ENCODE measurements at places on chromosomes 11 and 22. TPM values are rescaled to one million over a fixed set of nuclear protein-coding genes. Genes with fewer than 3 reads are reported as not detected.

- DNase-seq, result no peak
These were observed 47.8 kb downstream of the FANCF start for GRCh38 chr11:22577854-22578253.

- DNase-seq, result no peak
These were observed 89.5 kb downstream of the CWC15 start for GRCh38 chr11:94883878-94884277.

- DNase-seq, result no peak
These were observed 336.7 kb downstream of the DDX10 start for GRCh38 chr11:109001585-109001984.

DNA sequence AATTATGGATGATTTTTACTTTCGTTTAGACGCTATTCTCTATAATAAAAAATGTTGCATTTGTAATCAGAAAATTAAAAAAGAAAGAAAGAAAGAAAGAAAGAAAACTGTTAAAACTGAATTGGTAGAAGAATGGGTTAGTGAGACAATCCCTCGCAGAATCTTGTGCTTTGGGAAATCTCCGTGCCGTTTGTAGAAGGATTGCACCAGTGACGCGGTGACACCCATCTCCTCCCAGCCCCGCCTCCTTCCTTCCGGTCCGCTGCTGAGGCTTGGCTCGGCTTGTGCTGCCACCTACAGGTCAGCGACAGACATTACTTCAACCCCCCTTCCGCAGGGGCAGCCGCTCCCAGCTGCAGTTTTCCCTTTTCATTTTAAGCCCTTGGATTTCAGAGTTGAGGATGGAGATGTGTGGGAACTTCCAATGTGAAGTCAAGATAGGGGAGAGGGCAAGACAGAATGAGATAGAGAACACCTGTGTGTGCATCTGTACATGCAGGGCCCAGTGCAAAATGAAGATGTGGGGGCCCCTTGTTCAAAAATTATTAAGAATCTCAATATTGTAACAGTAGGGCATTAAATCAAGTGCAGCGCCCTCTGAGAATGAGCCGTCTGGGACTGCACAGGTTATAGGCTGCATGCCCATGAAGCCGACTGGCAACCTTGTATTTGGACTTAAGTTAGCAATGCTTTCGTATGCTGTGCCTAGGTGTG, 41.1 kb downstream of the TST start:
- peak; percentile 78 for DNase-seq

GRCh38 chr22:28841111-28841510, 40.7 kb upstream of the XBP1 start:
- peak; percentile 29 for DNase-seq

DNA sequence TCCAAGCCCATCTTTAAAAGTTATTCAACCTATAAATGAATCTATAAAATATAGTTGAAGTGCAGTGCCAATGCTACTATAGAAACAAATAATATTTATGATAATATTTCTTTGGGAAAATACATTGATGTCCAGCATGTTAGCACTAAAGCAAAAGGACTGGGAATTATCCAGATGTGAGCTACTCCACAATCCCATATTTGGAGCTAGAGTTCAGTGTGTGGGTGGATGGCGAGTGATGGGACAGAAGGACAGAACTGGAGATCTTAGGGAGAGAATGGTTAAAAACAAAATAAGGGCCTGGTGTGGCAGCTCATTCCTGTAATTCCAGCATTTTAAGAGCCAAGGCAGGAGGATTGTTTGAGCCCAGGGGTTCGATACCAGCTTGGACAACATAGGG, 216.8 kb downstream of the TMEM135 start:
- DNase-seq, result no peak

DNA sequence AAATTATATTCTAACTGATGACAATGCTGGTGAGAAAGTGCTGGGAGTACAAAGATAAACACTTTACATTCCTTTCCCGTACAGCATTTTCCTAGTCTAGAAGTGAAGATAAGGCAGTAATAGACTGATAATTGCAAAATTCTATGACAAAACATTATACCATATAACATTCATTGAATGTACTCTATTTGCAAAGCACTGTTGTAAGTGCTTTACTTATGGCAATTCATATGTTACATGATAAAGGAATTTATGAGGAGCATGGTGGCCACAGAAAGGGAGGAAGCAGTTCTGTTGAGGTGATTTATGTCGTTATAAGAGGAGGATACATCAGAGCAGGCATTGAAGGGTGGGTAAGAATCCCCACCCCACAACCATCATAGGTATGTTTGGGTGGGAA, 434.8 kb downstream of the RAB38 start:
- DNase-seq, result no peak

GRCh38 chr11:93567401-93567895, 24.3 kb upstream of the SMCO4 start:
- no peak for DNase-seq

DNA sequence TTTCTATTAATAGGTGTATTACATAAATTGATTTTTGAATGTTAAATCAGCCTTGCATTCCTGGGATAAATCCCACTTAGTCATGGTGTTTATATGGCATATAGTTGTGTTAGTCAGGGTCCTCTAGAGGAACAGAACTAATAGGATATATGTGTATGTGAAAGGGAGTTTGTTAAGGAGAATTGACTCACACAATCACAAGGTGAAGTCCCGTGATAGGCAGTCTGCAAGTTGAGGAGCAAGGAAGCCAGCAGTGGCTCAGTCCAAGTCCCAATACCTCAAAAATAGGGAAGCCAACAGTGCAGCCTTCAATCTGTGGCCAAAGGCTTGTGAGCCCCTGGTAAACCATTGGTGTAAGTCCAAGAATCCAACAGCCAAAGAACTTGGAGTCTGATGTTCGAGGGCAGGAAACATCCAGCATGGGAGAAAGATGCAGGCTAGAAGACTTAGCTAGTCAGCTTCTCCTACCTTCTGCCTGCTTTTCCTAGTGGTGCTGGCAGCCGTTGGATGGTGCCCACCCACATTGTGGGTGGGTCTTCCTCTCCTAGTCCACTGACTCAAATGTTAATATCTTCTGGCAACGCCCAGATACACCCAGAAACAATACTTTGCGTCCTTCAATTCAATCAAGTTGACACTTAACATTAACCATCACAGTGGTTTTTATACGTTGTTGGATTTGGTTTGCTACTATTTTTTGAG, 12.9 kb downstream of the SFI1 start:
- no peak for DNase-seq

GRCh38 chr22:43455846-43456245, 44.0 kb downstream of the MPPED1 start:
- DNase-seq, result no peak

GRCh38 chr11:9075556-9075955, 15.8 kb downstream of the SCUBE2 start:
- no peak for DNase-seq

DNA sequence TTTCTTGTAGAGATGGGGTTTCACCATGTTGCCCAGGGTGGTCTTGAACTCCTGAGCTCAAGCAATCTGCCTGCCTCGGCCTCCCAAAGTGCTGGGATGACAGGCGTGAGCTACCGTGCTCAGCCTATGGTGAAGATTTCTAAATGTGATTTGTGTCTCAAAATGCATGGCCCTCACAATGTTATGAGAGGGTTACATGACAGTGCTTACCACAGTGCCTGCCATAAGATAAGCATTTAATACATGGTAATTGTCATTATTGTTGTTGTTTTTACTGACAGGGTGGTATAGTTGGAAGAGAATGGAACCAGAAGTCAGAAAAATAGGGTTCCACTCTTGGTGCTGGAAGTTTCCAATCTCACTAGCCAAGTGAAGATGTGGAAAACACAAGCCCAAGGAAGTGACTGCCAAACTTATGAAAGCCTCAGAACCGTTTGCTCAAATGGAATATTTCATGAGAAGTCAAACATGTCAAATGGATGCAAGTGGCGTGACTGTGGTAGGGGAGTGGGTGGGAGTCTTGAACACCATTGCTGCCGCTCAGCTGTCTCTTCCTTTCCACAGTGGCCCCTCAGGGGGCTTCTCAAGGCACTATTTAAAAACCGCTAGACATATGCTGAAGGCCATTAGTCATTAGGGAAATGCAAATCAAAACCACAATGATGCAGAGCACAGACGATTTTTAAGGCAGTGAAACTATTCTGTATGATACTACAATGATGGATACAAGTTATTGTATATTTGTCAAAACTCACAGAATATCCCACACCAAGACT, 29.1 kb upstream of the LMO2 start:
- DNase-seq, result no peak

GRCh38 chr11:11940551-11940950, 67.9 kb downstream of the DKK3 start:
- DNase-seq, result no peak

- no peak for DNase-seq
These were observed 21.5 kb upstream of the CSNK2A3 start for GRCh38 chr11:11374358-11375148.

GRCh38 chr22:47393191-47393590, 630.7 kb downstream of the TBC1D22A start:
- DNase-seq, result no peak

GRCh38 chr22:46011627-46012181, 34.7 kb upstream of the WNT7B start:
- DNase-seq, result no peak

GRCh38 chr22:23548501-23549197, 31.4 kb downstream of the IGLL1 start:
- DNase-seq, result no peak

GRCh38 chr11:2580571-2581001, 119.2 kb downstream of the KCNQ1OT1 start:
- no peak for DNase-seq

DNA sequence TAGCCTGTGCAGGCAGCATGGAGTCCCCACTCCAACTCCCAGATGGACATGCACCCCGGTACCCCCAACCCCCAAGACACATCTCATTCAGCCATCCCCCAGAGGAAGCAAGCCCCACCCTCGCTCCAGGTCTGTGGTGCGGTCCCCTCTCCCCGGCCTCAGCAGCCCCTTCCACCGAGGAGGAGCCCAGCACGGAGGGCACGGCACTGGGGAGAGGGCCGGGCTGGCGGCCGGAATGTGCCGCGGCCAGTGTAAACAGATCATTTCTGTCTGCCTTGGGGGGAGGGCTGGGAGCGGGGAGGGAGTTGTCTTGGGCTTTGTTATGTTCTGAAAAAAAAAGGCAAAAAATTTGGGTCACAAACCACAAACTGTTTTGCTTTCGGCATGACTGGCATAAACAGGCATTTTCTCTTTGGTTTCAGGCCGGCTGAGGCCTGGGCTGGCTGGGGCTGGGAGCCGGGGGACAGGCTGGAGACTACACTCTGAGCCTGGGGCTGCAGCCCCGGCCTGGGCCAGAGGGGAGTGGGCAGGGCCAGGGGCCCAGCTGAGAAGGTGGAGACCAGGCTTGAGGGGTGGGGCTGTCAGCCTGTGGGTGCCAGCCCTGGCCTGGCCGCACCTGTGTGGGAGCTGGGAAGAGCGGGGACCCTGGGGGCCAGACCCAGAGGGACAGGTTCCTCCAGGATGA, 16.8 kb downstream of the IGF2 start:
- no peak for DNase-seq

DNA sequence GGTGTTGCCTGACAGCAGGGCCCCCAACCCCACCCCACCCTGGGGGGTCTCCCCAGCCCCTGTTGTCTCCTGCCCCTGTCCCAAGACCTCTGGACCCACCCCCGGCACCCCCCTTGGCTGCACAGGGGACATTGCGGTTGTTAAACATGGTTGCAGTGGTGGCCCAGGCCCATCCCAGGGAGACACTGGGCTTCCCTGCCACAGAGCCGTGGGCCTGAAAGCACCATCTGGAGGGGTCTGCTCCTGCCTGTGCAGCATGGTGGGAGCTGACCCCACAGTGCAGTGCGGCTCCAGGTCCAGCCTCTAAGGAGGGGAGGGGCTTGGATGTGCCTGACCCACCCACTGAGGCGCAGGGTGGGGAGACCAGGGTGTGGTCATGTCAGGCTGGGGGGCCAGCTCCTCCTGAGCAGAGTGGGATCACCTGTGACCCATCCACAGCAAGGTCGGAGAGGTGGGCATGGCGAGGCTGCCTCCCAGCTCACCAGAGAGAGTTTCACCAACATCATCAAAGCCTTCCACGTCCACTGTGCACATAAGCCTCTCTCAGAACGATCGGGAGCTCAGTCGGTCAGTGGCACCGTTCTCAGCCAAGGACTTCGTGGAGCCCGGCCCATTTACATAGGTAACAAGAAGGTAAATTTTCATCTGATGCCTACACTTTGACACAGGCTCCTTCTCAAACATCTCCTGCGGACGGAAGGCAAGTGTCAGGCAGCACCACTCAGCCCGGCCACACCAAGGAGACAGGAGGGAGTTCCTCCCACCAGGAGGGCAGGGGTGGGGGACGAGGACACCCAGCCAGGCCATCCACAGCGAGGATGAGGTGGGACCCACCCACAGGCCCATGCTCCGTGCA, 201.1 kb downstream of the BRD1 start:
- DNase-seq, result no peak

- DNase-seq, result no peak
These were observed 883.0 kb downstream of the TBC1D22A start for GRCh38 chr22:47645450-47645914.

DNA sequence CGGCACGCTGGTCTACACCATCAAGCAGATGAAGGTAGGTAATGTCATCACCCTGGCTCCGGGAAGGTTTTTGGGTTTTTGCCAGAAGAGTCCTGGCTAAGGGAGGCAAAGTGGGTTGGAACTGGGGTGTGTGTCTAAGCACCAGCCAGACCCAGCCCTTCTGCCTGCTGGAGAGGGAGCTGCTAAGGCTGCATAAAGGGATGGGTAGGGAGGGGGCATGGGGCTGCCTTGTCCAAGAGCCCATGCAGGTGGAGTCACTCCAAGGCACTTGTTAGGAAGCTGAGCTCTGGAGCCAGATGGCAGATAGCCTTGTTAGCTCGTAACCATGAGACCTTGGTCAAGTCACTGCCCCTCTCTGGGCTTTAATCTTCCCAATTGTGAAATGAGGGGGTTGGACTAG, 48.0 kb downstream of the TIMP3 start:
- no peak for DNase-seq

- no peak for DNase-seq
These were observed 4.3 kb upstream of the LMO1 start for GRCh38 chr11:8267831-8268529.

- DNase-seq, result peak; percentile 35
These were observed 85.1 kb downstream of the BARX2 start for GRCh38 chr11:129460714-129461113.

GRCh38 chr11:16505481-16505880, 149.1 kb upstream of the SOX6 start:
- DNase-seq, result no peak

The HEPHL1 gene
- not detected for total RNA-seq

The OR8D1 gene
- not detected for total RNA-seq

The ACTN3 gene
- total RNA-seq, result not detected

The CCDC87 gene
- total RNA-seq, result 1.3 TPM

The GAS2 gene
- 3.3 TPM for total RNA-seq

The FOLR1 gene
- 6.2 TPM for total RNA-seq

The TMEM86A gene
- total RNA-seq, result 5.6 TPM

The POTEH gene
- not detected for total RNA-seq

The UPK3A gene
- 6.0 TPM for total RNA-seq

The PRDX5 gene
- total RNA-seq, result 276 TPM

The OR52H1 gene
- not detected for total RNA-seq
